Spleen (tissue), 13 donors: ENCODE measurements at places on chromosomes 12 and 14.
A peak's percentile ranks its signal among the peaks of the same experiment; 100 is the strongest.

- DNase-seq: no peak
These were observed 155.6 kb downstream of the SLC6A15 start for GRCh38 chr12:84756961-84757360.

GRCh38 chr14:31410048-31410650 lies 10.2 kb downstream of the HEATR5A start:
- no peak for DNase-seq

- no peak for DNase-seq
These were observed 25.0 kb downstream of the HIF1A start for GRCh38 chr14:61720294-61720661.

DNA sequence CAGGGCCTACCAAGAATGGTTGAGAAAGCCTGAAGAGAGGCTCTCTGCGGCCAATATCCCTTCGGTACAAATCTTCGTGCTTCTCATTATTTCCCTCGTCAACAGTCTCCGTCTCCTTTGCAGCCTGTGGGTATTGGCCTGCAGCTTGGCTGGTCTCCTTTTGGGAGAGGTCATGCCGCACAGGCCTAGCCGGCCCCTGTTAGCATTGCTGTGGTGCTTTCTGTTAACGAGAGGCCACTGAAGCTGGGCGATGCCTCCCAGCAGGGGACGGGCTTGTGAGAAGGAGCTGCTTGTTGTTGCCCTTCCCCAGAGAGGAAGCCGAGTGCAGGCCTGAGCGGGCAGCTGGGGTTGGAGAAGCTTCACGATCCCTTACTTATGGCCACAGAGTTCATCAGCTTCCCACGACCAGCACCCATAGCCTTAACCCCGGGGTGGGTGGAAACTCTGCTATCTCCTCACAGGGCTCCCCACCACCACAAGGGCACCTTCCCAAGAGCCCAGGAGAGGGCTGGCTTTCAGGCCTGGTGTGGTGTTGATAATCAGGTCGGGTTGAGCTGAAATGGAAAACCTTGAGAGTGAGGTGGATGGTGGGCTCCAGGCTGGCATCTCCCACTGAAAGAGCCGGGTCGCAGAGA lies 228.6 kb downstream of the ZFP36L1 start:
- DNase-seq: no peak

DNA sequence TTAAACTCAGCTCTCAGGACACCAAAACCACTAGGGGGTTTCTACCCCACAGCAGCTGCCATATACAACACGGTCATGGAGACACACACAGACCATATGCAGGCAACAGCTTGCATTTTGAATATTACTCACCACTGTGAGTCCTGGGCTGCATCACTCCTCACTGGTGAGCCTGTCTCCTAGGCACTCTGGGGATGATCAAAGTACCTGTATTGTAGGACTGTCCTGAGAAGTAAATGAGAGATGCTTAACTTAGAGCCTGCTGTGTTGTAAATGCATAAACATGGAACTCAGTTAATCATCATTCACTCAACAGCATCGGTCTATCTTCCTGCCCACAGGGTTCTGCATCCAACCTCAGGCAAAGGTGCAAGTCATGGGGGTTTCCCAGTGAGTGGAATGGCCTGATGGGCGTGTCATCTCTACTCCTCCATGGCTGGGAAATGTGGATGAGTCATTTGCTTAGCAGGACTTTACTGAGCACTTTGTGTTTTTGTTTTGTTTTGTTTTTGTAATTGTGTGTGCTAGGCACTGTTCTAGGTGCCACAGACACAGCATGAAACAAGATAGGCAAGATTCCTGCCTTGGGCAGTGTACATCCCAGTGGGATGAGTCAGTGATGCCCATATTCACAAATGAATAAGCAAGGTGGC lies 1141.2 kb upstream of the TMEM132C start:
- no peak for DNase-seq

- no peak for DNase-seq
These were observed 81.3 kb downstream of the MED13L start for GRCh38 chr12:116196226-116196625.

- DNase-seq: no peak
These were observed 61.5 kb downstream of the SLC2A13 start for GRCh38 chr12:40044396-40044795.

DNA sequence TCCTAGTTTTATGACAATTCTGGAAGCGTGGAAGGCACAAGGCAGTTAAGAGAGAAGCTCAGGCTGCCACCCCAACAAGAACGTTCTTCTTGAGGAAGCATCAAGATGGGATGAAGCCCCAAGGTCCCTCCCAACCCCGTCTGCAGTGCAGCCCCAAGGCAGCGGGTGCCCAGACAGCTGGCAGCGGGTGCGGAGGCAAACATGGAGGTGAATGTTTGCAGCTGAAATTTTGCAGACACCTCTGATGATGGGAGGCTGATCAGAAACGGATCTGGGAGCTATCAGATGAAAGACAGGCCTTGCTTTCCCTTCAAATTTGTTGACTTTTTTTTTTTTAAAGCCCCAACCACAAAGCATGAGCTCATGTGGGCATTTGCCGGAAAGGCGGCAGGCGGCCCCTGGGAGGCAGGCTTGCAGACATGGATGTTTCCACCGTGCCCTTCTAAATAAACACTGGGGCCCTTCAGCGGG lies 230.7 kb upstream of the RTL1 start:
- peak; percentile 56 for DNase-seq

GRCh38 chr14:32814721-32815120 lies 124.0 kb upstream of the NPAS3 start:
- no peak for DNase-seq

DNA sequence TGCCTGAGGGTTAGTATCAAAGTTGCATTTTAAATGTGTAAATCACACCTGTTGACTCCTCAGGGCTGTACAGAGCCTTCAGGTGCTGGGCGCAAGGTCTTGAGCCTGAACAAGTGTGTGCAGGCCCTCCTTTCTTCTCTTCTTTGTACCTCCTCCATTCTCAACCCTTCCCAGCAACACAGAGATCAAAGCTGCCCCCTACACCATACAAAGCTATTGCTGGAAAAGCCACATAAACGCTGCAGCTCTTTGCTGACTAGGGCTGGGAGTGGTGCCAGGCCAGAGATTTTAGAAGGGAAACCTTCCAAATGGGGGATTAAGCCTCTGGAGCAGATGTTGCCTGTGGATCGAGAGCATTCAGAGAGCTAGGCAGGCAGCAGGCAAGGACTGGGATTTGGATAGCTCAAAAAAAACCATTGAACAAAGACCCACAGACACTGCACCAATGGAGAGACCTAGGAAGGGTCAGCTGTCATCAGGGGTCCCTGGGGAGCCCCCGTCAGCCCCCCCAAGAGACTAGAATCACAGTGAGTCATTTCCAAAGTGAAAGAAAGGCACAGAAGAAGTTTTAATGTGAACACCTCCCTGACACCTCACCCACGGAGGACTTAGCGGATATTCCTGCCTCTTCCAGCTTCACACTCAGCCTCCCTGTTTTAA lies 18.2 kb upstream of the SUSD6 start:
- DNase-seq: no peak
